Inflammatory macrophage treated with lipopolysaccharide for 4 hours (primary cell): ENCODE measurements at places on chromosomes 11 and 22.
A peak's percentile ranks its signal among the peaks of the same experiment; 100 is the strongest.

GRCh38 chr11:126311401-126312291 lies 7.8 kb downstream of the DCPS start:
- peak; percentile 96 for DNase-seq

DNA sequence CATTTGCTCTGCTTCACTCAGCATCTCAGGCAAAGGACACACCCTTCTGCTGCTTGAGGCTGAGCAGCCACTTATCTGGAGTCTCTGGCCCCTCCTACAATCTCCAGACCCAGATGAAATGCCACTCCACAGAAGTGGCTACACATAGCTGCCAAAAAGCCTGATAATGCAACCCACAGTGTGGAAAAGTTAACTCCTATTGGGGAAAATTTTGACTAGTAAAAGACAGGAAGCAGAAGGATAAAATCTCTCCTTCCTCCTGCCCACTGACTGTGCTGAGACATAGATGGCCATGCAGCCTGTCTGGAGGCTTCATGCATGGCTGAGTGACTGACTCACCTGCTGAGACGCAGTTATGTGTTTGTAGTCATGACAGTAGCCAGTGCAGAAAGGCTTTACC lies 92.3 kb upstream of the TEAD1 start:
- no peak for DNase-seq

GRCh38 chr11:104073950-104074705 lies 37.7 kb downstream of the DDI1 start:
- peak; percentile 83 for DNase-seq

GRCh38 chr22:46366327-46366731 lies 30.8 kb downstream of the TRMU start:
- no peak for DNase-seq

DNA sequence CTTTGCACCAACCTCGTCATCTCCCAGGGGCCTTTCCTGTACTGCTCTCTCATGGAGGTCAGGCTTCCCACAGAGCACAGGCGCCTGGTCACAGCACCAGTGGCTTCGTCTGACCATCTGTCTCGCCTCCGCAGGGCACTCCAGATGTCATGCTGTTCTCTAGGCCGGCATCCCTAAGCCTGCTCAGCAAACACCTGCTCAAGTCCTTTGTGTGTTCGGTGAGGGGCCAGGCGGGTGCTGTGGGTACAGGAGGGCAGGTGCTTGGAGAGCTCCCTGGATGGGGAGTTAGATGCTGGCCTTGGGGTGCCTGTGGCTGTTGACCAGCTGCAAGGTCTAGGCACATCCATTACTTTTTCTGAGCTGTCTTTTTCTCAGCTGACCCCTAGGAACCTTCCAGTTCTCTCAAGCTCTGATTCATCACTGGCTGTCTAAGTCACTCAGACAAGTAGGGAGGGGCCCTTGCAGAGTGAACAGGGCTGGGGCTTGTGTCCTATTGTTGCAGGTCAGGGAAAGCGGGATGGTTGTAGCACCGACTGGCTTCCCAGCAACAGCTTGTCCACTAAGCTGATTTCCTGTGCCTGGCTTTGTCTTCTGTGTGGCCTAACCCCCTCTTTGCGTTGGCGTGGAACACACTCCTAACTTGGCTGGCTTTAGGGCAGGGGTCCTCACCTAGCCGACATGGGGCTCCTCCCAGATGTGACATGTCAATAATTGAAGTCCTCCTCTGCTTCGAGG lies 9.2 kb downstream of the CLDN5 start:
- DNase-seq = no peak
